ENCODE measurements at places on chromosomes 2 and 18. TPM values are rescaled to one million over a fixed set of nuclear protein-coding genes. Genes with fewer than 3 reads are reported as not detected.

SFT2D3 gene
- total RNA-seq = 5.8 TPM

DNA sequence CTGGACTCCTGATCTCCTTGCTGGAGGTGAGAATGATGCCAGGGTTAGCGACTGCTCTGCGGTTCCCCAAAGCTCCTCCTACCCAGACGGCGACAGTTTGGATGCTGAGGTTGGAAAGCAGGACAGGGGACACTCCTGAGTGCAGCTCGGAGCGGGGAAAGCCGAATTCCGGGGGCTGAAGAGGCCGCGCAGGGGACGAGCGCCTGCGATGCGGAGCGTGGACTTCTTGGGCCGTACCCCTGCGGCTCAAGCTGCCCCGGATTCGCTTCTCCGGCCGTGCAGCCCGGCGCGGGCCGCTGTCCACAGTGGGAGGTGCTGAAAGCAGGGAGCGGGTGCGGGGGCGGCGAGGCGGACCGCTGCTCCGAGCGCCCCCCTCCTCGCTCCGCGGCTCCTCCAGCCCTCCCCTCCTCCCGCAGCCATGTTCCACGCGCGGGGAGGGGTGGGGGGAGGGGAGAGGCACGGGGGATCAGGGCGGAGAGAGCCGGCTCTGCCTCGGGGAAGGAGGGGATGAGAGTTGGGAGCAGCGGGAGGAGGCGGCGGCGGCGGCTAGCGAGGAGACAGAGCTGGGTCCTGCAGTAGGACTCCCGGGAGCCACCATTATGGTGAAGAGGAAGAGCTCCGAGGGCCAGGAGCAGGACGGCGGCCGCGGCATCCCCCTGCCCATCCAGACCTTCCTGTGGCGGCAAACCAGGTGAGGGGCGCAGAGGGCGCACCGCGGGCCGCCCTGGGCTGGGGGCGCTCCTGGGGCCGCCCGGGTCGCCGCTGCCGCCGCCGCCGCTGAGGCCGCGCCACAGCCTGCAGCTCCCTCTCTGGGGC is at the start of gene UNC80:
Gene UNC80 (plus strand): TSS at position 359 of the 816 bp plus-strand sequence. CDS start 241 bp downstream, at position 600.
- no peak within 1 kb of the TSS for H3K27ac ChIP-seq
- H3K27me3 ChIP-seq = no peaks in the 10 kb centered on the region
- DNase-seq = no peak
- H3K36me3 ChIP-seq = no peaks in the 10 kb centered on the region

- H3K27me3 ChIP-seq = no peaks in the 10 kb centered on the region
- H3K4me3 ChIP-seq = no peak overlapping the region
- H3K36me3 ChIP-seq = no peaks in the 10 kb centered on the region
- DNase-seq = no peak
These were observed 465.0 kb upstream of the SOX11 start for GRCh38 chr2:5227062-5227699.

- no peak for DNase-seq
- no peaks in the 10 kb centered on the region for H3K4me1 ChIP-seq
- H3K27me3 ChIP-seq = no peaks in the 10 kb centered on the region
- no peak overlapping the region for H3K27ac ChIP-seq
These were observed 408.0 kb upstream of the RGPD4 start for GRCh38 chr2:107418708-107419107.

DNA sequence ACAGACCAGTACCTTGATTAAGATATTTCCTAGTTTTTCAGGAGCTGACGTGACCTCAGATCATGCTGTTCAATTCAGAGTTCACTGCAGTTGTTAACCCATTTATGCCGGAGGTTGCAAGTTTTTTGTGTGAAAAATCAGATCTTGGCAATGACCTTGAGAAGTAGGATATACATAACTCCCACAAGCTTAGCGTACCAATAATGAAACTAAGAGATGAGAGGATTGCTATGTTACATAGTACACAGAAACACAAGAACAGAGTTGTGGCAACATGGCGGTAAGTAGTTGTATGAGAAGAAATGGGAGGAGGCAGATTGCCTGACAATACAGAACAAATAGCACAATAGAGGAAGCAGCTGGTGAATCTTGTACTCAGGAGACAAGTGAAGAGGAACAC is 39.1 kb downstream of the PPIG start:
- no peak for DNase-seq
- H3K4me3 ChIP-seq = no peak overlapping the region
- H3K36me3 ChIP-seq = peaks cover 35% of the 10 kb centered on the region

DNA sequence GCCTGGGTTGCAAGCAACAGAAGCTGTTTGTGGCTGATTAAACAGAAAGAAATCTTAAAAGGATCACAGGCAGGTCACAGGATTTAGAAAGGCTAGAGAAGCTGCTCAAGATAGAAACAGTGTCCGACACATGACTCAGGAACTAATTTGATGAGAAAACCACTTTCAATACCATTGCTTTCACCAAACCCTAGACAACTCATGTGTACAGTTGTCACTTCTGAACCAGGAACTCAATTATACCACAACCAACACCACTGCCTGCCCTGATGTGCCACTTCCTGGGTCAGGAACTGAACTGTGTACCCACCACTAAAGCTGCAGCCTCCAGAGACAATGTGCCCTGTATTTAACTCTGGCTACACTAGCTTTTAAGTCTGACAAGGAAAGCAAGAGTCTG is 56.0 kb downstream of the TMEM247 start:
- H3K27ac ChIP-seq = no peak overlapping the region
- no peaks in the 10 kb centered on the region for H3K36me3 ChIP-seq
- H3K4me3 ChIP-seq = no peak overlapping the region
- H3K4me1 ChIP-seq = peaks cover 10% of the 10 kb centered on the region

C2orf92 gene
- 5.0 TPM for total RNA-seq

GRCh38 chr2:107591561-107592279 is 235.0 kb upstream of the RGPD4 start:
- no peak for DNase-seq
- H3K36me3 ChIP-seq = no peaks in the 10 kb centered on the region
- H3K27ac ChIP-seq = no peak overlapping the region

DNA sequence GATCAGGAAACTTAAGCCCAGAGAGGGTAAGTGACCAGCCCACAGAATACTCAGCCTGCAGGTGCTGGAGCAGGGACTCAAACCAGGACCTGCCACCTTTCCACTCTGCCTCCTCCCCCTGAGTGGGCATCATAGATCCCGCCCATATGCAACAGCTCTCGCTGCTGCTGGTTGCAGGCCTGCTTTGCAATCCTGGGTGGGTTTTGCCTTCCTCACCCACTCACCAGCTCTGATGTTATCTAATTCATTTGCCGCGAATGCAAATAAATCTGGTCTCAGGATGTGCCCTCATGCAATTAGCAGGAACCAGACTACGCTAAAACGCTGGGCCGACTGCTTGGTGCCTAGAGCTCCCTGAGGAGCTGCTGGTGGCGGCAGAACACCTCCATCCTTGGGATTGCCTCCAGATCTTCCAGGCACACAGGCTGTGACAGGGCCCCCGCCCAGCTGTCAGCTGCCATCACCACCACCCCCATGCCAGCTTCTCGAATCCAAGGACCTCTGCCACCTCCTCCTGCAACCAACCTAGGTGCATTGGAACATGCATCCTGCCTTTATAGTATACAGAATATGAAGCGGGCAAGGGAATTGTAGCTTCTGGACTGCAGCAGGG is 28.8 kb downstream of the CNGA3 start:
- no peaks in the 10 kb centered on the region for H3K27me3 ChIP-seq
- H3K4me3 ChIP-seq = no peak overlapping the region
- H3K27ac ChIP-seq = no peak overlapping the region
- H3K4me1 ChIP-seq = peaks cover 11% of the 10 kb centered on the region
